Endodermal cell (in vitro differentiated cells): ENCODE measurements at places on chromosomes 12 and 14. TPM values are rescaled to one million over a fixed set of nuclear protein-coding genes. Genes with fewer than 3 reads are reported as not detected.

DNA sequence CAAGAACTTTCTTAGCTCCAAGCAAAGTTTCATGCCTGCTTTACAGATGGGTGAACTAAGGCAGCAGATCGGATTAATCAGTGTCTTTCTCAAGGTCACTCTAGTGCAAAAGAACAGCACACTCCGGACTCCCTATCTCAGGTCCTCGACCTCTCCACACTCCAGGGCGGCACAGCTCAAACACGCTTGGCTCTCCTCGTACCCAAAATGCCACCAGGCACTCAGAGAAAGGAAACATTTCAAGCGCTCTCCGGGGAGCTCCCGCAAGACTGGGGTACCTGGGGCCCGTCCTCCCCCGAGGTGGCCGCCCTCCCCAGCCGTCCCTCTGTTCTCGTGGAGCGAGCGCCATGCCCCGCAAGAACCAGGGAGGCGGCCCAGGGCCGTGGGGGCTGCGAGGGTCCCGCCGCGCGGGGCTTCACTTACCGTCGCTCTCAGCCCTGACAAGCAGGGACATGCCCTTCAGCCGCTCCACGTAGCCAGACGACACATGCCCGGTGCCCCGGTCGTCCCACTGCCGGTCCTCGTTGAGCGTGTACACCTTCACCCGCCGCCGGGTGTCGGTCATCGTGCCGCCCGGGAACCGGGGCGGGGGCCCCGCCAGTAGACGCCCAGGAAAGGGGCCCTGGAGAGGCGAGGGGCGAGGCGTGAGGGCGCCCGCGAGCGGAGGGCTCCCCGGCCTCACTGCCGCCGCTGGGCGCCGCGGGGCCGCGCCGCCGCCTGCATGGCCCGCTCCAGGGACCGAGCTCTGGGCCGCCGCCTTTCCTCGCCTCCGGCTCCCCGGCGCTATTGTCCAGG, 830 bp downstream of the PPP4R3A start:
- H3K36me3 ChIP-seq: peaks cover 40% of the 10 kb centered on the region
- H3K4me3 ChIP-seq: peak overlapping the region; percentile 96
- peak; percentile 66 for DNase-seq

- H3K4me1 ChIP-seq: no peaks in the 10 kb centered on the region
- no peaks in the 10 kb centered on the region for H3K27me3 ChIP-seq
- H3K27ac ChIP-seq: no peak overlapping the region
- no peak for DNase-seq
- H3K4me3 ChIP-seq: no peak overlapping the region
Measured at GRCh38 chr12:71295953-71296352, 138.2 kb upstream of the TSPAN8 start.

- no peaks in the 10 kb centered on the region for H3K4me1 ChIP-seq
- no peak overlapping the region for H3K4me3 ChIP-seq
- H3K36me3 ChIP-seq: no peaks in the 10 kb centered on the region
- H3K27me3 ChIP-seq: no peaks in the 10 kb centered on the region
- no peak overlapping the region for H3K27ac ChIP-seq
- no peak for DNase-seq
Measured at GRCh38 chr14:48350971-48351370, 675.6 kb upstream of the MDGA2 start.

DNA sequence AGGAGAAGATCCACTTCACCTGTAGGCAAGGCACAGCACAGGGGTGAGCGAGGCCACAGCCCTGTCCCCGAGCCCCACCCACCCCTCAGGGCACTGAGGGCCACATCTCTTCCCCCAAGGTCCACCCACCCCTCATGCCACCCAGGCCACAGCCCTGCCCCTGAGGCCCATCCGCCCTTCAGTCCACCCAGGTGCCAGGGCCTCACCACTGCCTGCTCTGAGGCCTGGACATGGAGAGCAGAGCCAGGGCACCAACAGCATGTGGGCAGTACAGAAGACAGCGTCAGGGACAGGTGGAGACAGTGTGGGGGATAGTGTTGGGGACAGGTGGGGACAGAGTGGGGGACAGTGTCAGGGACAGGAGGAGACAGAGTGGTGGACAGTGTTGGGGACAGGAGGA, 138.3 kb downstream of the TMEM121 start:
- no peaks in the 10 kb centered on the region for H3K4me1 ChIP-seq
- no peak overlapping the region for H3K27ac ChIP-seq
- H3K36me3 ChIP-seq: no peaks in the 10 kb centered on the region

DNA sequence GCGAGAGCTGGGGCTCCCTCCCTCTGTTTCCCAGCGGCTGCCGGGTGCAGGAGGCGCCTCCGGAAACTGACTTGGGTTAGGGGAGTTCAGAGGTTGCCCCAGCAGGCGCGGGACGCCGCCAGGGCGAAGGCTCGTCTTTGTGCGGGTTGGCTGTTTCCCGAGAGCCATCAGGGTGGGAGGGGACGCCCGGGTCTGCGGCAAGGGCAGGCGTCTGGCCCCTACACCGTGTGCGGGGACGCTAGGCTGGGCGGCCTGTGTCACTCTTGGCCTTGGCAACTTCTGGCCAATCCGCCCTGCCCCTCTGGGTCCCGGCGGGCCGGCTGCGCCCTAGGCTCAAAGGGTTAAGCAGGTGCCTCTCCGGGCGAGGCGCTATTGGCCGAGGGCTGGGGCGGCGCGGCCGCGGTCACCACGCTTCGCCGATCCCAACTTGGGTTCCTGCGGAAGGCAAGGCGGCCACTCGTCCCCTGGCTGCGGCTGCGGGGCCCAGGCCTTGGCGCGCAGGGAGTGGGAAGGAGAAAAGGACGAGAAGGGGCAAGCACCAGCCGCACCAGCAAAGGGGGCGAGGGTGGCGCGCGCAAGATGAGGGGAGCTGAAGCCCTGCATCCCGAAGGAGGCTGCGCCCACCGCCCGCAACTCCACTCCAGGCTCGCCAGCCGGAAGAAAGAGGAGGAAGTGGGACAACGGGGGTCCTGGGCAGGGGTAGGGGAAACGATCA, 5.6 kb upstream of the NPAS3 start:
- H3K27ac ChIP-seq: peak overlapping the region; percentile 74
- H3K27me3 ChIP-seq: peaks cover 81% of the 10 kb centered on the region
- H3K4me3 ChIP-seq: peak overlapping the region; percentile 75
- no peaks in the 10 kb centered on the region for H3K4me1 ChIP-seq
- DNase-seq: peak; percentile 90

DNA sequence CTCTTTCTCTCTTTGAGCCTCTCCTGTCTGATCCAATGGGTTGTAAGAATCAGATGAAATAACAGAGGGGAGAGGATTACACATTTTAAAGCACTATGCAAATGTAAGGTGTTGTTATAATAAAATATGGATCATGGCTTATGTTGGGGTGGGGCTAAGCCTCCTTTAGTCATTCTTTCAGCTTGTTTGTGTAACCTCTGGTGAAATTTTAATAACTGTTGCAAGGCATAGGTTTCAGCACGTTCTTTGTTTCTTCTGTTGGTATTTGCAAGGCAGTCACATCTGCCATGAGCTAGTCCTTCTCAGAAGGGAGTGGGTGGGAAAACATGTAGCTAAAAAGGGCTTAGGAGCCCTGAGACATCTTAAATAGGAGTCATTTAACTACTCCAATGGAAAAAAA, 74.8 kb upstream of the FRMD6 start:
- H3K27me3 ChIP-seq: no peaks in the 10 kb centered on the region
- DNase-seq: no peak
- H3K4me3 ChIP-seq: no peak overlapping the region
- no peaks in the 10 kb centered on the region for H3K4me1 ChIP-seq

DNA sequence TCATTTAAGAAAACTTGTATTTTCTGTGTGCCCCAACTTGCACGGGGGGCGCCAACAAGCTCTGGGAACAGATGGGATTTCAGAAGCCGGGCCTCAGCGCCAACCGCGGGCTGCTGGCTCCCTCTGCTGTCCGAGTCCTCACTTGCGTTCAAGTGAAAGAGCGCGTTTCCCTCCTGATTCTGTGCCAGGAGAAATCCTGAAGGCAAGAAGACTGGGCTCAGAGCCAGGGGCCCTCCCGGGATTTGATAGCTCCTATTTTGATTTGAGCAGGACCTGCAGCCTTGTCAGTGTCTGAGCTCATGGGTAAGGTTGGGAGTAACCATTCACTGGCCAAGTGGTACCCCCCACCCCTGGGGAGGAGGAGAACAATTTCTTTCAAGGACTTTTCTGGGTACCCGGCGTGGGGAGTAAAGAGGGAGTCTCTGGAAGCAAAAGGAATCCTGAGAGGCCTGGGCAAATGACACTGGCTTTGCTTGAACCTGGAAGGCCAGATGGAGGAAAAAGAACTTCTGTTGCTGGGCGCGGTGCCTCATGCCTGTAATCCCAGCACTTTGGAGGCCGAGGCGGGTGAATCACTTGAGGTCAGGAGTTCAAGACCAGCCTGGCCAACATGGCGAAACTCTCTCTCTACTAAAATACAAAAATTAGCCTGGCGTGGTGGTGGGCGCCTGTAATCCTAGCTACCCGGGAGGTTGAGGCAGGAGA, 179.0 kb upstream of the RGS6 start:
- no peaks in the 10 kb centered on the region for H3K36me3 ChIP-seq
- H3K27ac ChIP-seq: no peak overlapping the region
- peak; percentile 96 for DNase-seq

GRCh38 chr12:94049718-94050117, 98.7 kb upstream of the PLXNC1 start:
- H3K27me3 ChIP-seq: peaks cover 6% of the 10 kb centered on the region
- no peaks in the 10 kb centered on the region for H3K36me3 ChIP-seq
- DNase-seq: no peak
- no peak overlapping the region for H3K4me3 ChIP-seq
- no peak overlapping the region for H3K27ac ChIP-seq

DNA sequence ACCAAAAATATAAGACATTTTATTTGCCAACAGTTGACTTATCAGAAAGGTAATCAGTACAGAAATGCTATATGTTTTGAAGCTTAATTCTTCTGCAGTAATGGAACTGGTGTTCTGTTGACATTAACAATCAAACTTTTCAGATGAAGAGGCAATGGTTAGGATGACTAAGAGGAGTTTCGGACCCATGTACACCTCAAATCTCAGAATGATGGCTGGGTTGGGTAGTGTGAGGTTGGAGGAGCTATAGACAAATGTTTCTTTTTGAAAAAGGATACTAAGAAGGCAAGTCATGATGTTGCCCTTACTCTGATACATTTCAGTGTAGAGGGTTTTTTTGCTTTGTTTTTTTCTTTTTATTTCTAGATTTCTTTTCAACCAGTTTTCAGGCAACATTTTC, 66.9 kb downstream of the KNTC1 start:
- H3K36me3 ChIP-seq: peaks cover 58% of the 10 kb centered on the region
- H3K27me3 ChIP-seq: no peaks in the 10 kb centered on the region
- H3K4me3 ChIP-seq: no peak overlapping the region
- no peak overlapping the region for H3K27ac ChIP-seq
- no peaks in the 10 kb centered on the region for H3K4me1 ChIP-seq

- DNase-seq: no peak
- H3K36me3 ChIP-seq: no peaks in the 10 kb centered on the region
- no peaks in the 10 kb centered on the region for H3K27me3 ChIP-seq
- no peak overlapping the region for H3K4me3 ChIP-seq
- H3K27ac ChIP-seq: no peak overlapping the region
- H3K4me1 ChIP-seq: no peaks in the 10 kb centered on the region
Measured at GRCh38 chr12:26845984-26846383, 13.0 kb upstream of the ITPR2 start.

DNA sequence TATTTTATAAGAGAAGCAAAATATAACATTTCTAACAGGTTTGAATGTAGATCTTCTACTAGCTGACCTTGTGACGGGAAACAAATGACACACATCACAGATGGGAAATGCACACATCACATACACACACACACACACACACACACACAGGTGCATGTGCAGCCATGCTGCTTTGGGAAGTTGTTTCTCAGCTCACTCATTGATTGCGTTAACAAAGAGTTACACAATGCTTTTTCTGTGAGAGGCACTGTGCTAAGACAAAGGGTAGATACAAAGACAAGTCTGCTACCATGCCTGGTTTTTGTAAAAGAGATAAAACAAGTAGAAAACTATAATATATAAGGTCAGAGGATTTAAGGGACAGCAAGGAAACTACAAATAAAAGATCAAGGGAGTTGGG, 1.3 kb upstream of the NR1H4 start:
- no peaks in the 10 kb centered on the region for H3K36me3 ChIP-seq
- H3K4me1 ChIP-seq: peaks cover 22% of the 10 kb centered on the region
- H3K4me3 ChIP-seq: no peak overlapping the region
- no peaks in the 10 kb centered on the region for H3K27me3 ChIP-seq
- H3K27ac ChIP-seq: no peak overlapping the region
- no peak for DNase-seq

GRCh38 chr14:100578552-100578951, 8.7 kb downstream of the BEGAIN start:
- H3K36me3 ChIP-seq: no peaks in the 10 kb centered on the region
- peaks cover under 1% of the 10 kb centered on the region for H3K27me3 ChIP-seq
- H3K4me3 ChIP-seq: no peak overlapping the region
- H3K27ac ChIP-seq: no peak overlapping the region
- no peak for DNase-seq

GRCh38 chr14:85416771-85417170, 113.2 kb upstream of the FLRT2 start:
- H3K27ac ChIP-seq: no peak overlapping the region
- H3K4me3 ChIP-seq: no peak overlapping the region
- no peak for DNase-seq
- H3K27me3 ChIP-seq: no peaks in the 10 kb centered on the region
- no peaks in the 10 kb centered on the region for H3K36me3 ChIP-seq

The CFAP73 gene
- not detected in 2 replicates for total RNA-seq

The TEDC1 gene
- 23.8 and 24.0 TPM in 2 replicates for total RNA-seq

The ANKS1B gene
- total RNA-seq: 59.8 and 65.8 TPM in 2 replicates

The SRRM4 gene
- total RNA-seq: 0.44 and 0.59 TPM in 2 replicates

The EIF5 gene
- 135 to 269 TPM (median 267 TPM) in 3 replicates for total RNA-seq

The LALBA gene
- not detected in 2 replicates for total RNA-seq
